Bronchial epithelial cell (primary cell): ENCODE measurements at places on chromosomes 1 and 21.

DNA sequence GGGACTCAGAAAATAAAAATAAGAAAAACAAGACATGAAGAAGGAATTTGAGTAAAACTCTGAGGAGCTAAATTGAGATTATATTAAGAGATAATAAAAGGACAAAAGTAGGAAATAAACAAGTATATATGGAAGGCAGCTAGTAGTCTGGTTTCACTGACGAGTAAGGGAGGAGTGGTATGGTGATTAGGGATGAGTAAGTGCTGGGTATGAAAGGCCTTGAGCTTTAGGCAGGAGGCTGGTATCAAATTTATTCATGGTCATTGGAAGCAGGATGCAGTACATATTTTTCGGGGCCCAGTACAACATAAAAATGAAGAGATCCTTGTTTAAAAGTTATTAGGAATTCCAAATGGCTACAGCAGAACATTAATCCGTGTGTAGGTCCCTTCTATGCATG is 789.7 kb upstream of the PRMT6 start:
- peak; percentile 76 for DNase-seq

GRCh38 chr1:15538771-15539170 is 12.1 kb downstream of the DNAJC16 start:
- no peak for DNase-seq

DNA sequence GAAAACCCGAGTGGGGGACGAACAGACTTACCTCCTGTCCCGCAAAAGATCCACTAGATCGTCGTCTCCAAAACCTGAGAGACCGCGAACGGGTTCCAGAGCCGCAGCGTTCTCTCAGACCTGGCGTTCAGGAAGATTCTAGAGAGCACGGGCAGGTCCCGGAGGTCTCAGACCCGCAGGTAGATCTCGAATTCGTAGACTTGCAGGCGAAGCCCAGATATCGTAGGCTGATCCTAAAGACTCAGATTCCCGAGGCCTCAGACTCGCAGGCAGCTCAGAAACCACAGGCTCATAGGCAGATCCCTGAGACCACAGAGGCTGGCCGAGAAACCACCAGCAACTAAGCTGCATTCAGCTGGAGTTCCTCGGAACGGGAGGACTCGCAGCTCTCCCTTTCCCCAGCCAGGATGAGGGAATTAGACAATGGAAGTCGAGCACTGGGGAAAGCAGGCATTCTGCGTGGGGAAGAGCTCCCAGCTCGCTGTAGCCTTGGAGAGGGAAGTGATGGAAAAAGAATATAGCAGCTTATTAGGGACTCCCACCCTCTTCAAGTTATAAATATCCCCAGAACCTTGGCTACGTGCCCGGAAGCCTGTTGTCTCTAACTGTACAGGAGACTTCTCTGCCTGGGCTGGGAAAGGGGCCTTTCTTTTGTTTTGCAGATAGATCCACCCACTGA is at the start of gene ZNF436:
Gene ZNF436, minus strand, starts transcription at position 502 of the 679 bp plus-strand sequence. CDS start 1,831 bp downstream, outside the sequence.
- DNase-seq = peak; percentile 38

- no peak for DNase-seq
Measured at GRCh38 chr1:32746130-32746529, 43.6 kb upstream of the SYNC start.

GRCh38 chr1:181037386-181037785 is 3.6 kb downstream of the MR1 start:
- no peak for DNase-seq

DNA sequence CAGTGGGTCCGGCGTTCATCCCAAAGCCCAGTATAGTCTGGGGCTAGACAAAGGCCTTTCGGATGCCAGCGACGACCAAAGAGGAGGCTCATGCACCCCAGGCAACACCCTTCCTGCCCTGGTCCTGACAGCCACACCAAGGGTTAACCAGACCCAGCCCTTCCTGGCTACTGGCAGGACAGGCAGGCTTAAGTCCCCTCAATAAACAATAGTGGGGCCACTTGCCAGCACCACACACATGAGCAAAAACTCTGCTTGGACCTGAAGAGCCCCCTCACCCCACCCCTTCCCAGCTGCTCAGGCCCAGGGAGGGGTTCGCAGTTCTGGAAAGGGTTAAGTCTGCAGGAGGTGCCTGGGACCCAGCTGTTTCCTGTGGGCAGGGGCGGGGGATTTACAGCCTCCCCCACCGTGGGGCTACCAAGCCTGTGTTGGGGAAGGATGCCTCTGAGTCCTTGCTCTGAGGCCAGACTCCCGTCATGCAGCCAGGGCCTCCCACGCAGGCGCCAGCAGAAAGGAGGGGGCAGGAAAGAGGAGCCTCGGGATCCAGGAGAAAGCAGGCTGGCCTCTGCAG is 18.2 kb downstream of the PHLDA3 start:
- no peak for DNase-seq

DNA sequence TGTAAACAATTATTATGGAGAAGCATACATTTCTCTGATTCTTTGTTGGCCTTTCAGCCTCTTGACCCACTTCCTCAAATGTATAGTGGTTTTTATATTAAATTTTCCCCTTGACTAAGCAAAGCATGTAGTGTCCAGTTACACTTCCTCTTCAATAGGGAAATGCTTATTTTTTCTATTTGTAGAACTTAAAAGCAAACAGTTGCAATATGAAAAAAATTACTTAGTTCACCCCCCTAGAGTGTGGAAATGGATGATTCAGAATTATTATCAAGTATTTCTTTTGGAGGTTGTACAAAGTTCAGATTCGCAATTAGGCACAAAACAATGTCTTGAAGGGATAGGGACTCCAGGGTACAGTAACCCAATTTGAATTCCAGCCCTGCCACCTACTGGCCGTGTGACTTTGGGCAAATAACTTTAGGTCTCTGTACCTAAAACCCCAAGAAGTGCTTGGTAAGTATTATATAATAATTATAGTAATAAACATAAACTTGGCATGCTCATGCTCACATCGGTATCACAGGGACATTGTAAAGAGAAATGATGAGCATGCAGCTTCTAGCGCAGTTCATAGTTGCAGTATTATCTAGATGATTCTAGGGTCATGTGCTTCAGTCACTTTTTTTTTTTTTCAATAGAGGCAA is 28.6 kb upstream of the IFNGR2 start:
- peak; percentile 69 for DNase-seq

DNA sequence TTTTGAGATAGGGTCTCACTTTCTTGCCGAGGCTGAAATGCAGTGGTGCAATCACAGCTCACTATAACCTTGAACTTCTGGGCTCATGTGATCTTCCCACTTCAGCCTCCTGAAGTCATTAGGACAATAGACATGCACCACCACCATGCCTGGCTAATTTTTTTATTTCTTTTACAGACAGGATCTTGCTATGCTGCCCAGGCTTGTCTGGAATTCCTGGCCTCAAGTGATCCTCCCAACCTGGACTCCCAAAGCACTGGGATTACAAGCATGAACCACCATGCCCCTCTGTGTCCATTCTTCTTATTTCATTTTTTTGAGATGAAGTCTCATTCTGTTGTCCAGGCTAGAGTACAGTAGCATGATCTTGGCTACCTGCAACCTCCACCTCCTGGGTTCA is 12.0 kb upstream of the KLHL20 start:
- DNase-seq = no peak

DNA sequence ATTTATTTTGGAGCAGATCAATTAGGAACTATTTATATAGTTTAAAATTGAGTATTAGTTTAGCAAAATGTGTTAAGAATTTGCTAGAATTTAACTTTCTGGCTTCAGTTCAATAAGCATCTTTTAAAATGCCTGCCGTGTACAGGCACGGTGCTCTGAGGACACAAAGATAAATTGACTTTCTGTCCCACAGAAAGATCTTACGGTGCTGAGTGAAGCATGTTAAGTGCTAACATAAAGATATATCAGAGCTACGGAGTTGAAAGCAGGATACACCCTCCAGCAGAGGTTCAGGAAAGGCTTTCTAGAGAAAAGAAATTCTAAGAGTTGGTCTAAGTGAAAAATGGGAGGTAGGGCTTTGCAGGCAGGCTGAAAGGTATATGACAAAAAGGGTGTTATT is 305.4 kb downstream of the GRIK1 start:
- DNase-seq = no peak

- DNase-seq = no peak
Measured at GRCh38 chr1:119371815-119372214, 3.2 kb downstream of the HAO2 start.

- DNase-seq = no peak
Measured at GRCh38 chr1:199167460-199167859, 528.6 kb downstream of the PTPRC start.

- DNase-seq = peak; percentile 98
Measured at GRCh38 chr1:42173961-42174735, 9.6 kb upstream of the GUCA2A start.

- DNase-seq = peak; percentile 45
Measured at GRCh38 chr1:89978755-89979154, 16.2 kb upstream of the ZNF326 start.

- DNase-seq = peak; percentile 35
Measured at GRCh38 chr1:58116284-58116683, 430.2 kb downstream of the OMA1 start.

GRCh38 chr1:196209265-196209664 is 399.0 kb downstream of the KCNT2 start:
- no peak for DNase-seq

- no peak for DNase-seq
Measured at GRCh38 chr1:94156096-94156625, 35.2 kb upstream of the ABCA4 start.
